Activated CD4-positive, alpha-beta T cell treated with anti-CD3 and anti-CD28 coated beads, Interleukin-2, Interleukin-4, amounts not matched to agents 100 ng/mL and 50 ng/mL, durations not matched to agents 16 hours and 8 hours (primary cell): ENCODE measurements at places on chromosomes 7 and 10.
A peak's percentile ranks its signal among the peaks of the same experiment; 100 is the strongest.

- DNase-seq = no peak
These were observed 220.2 kb upstream of the SH2B2 start for GRCh38 chr7:102066476-102066875.

DNA sequence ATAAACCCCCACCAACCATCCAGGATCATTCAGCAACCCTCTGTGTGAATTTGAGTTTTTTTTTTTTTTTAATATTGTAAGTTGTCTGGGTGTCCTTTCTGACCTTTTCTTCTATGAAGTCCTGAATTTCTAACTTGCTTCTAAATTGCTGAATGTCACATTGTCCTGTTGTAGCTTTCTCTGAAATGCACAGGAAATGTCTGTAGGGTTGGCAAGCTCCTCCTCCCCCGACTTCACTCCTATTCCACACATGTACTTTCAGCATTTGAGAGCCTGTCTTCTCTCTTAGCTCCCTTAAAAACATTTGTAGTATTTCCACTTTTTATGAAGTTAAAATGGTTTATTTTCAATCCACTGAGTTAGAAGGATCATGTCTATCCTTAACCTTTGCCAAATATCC, 3.3 kb upstream of the CNNM2 start:
- no peak for DNase-seq

DNA sequence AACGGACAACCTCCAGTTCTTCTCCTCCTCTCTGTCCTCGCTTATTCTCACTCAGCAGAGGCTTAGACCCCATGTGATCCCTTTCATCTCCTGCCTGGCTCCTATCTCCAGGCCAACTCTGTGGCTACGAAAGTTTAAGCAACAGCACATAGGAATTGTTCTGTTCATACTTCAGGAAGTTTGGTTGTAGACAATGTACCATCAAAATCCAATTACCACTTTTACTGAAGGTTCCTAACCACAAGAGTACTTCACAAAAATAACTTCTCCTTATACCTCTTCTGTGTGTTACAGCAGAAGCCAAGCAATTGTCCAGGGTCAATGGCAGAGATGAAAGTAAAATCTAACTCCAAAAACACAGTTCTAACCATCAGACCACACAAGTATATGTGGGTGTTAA, 80.0 kb downstream of the SLC25A13 start:
- DNase-seq = no peak

GRCh38 chr10:79298403-79299244, 48.6 kb upstream of the PPIF start:
- peak; percentile 44 for DNase-seq

DNA sequence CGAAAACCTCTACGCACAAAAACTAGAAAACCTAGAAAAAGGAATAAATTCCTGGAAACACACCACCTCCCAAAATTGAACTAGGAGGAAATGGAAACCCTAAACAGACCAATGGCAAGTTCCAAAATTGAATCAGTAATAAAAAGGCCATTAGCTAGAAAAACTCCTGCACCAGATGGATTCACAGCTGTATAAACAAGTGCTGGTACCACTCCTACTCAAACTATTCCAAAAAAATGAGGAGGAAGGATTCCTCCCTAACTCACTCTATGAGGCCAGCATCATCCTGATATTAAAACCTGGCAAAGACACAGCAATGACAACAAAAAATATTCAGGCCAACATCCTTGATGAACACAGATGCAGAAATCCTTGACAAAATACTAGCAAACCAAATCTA, 228.2 kb downstream of the CHRM2 start:
- DNase-seq = no peak

DNA sequence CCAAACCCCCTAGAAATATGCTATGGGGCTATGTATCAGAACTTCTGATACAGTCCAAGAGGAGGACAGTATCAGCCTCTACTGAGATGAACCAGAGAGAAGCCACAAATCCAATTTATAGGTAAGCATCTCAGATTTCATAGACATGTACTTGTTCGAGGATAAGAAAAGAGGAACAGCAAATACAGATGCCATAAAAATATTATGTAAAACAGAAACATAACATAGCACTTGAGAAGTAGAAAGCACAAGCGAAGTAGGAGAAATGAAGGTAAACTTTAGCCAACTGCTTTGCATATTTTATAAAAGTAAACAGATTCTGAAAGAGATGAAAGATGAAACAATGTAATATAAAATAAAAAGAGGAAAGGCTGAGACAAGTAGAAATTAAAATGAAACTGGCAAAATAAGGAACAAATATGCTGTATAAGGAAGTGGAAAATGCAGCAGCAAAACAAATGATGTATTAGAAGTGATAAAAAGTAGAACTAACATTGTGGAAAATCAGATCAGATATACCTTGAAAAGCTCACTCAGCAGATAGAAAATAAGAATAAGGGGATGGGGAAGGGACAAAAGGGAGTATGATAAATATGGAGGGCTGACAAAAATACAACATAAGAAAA, 135.1 kb downstream of the SKAP2 start:
- DNase-seq = no peak

DNA sequence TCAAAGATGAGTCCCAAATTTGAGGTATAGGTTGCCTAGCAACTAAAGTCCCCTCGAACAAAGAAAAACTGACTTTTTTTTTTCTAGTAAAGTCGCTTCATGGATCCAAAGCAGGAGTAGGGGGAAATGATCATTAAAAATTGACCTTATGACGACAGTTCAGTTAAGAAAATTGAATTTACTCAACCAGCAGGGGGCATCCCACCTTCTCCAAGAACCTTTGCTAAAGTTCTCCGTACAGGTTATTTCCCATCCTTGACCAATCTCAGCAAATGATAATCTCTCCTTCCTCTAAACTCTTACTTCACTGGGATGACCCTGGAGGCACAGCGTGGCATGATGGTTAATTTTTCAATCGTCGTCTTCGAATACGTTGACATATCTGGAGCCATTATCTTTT, 228.3 kb downstream of the CALN1 start:
- DNase-seq = no peak

DNA sequence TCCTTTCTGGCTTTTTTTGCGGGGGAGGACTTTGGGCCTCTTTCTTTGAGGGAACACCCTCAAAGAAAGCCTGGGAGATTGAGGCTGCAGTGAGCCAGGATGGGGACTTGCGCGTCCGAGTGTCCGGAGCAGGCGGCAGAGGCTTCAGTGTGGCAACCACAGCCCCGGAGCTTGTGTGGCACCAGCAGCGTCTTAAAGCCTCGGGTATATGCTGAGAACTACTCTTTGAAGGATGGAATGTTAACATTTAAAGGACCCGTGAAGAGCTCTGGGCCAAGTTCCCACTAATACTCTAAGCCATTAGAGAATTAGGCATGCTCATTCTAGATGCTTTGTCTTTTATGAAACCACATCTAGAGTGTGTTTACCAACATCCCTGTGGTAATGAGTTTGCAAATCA, 168.2 kb downstream of the SEPTIN7 start:
- no peak for DNase-seq
